ENCODE measurements at places on chromosomes 12 and 14.

DNA sequence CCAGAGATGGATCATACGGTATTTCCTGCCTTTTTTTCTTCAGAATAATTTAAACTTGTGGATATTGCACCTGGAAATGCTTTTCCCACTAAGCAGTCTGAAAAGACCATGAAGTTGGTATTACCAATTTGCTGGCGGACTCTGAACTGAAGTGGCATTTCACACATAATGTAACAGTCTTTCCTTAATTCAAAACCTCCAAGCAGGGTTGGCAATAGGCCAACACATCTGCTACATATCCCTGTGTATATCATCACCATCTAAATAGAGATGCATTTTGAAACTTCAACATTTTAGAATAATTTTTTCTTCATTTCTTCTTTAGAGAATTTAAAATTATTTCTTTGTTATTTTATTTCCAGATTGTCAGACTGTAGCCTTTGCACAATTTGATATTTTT is 100.5 kb downstream of the TSPAN8 start:
- no peak for DNase-seq

DNA sequence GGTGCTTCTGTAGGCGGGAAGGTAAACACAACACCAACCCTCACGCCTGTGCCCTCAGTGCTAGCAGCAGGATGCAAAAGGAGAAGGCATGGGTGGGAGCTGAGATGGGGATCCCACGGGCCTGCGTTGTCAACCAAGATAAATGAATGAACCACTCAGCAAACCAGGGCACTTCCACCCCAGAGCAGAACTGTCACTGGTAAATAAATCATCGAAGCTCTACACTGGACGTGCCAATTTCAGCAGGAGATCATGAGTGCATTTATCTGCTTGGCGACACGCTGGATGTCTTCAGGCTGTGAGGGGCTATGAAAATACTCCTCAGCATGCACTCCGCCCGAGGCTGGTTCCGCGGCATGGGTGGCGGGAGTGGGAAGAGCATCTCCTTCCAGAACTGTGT is 33.2 kb downstream of the HSPB8 start:
- no peak for DNase-seq

- DNase-seq = no peak
Observed at GRCh38 chr14:38208618-38209562, 1.2 kb downstream of the SSTR1 start.

- DNase-seq = no peak
Observed at GRCh38 chr12:117329756-117330155, 31.7 kb downstream of the NOS1 start.

DNA sequence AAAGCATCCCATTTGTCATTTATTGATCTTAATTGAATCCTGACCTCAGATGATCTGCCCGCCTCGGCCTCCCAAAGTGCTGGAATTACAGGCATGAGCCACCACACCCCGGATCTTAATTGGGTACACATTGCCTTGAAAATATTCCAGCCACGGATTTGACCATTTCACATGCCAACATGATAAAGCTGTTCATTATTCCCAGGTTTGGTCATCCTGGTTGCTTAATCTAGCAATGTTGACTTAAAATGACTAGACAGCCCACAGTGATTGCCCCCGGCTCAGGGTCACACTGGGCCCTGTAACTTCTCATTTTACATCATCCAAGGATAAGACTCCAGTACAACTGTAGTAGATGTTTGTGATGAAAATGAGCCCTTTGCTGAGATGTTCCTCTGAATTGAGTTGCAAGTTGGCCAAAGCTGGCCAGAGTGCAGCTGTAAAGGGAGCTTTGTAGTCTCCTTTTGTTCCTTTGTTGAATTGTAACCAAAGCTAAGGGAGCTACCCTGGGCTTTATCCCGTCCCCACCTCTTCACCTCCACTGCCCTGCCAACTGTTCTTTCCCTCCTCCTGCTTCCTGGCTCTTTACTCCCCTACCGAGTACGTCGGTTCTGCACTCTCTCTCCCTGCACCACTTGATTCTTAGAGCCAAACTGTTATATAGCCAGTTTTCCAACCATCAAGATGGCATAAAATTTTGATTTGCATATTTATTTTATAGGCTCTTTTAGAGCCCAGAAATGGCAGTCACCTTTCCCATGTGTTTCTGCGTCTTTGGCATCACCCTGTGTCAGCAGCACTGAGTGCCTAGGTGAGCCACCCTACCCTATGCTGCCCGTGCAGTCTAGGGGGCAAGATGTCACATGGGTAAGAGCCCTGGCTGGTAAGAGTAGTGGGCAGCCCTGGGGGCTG is 141.3 kb upstream of the HIF1A start:
- DNase-seq = no peak

Measured in hippocampal formation (tissue), 2 donors.